HTR-8/SVneo (cell line): ENCODE measurements at places on chromosomes 12 and 14.
A peak's percentile ranks its signal among the peaks of the same experiment; 100 is the strongest.

DNA sequence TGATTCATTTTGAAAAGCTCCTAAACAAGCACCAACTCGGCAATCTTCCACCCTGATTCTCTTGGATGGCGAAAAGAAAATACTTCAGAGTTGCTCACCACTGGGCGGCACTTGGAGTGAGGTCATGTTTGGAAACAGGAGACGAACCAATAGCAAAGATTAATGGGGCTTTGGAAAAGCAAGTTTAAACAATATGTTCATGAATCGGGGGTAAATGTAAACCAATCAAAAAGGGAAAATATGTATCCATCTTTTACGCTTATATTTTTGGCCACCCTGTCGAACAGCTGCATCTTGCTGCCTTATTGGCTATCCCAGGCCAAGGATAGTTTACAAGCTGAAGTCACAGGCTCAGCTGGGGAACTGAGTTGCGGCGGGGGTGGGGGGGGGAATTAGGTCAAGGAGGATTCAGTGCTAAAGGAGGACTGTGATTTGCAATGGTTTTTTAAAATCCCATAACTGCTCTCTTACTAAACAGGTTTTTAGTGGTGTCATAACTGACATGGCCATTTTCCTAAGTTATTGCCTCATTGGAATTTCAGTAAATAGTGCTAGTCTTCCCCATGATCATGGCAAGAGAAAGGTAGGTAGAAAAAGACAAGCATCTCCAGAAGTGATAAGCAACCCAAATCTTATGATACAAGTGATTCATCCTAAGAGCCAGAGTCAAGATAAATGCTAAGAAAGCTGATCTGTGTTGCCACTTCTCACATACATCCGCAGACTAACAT, 210.6 kb downstream of the PHLDA1 start:
- DNase-seq: no peak

DNA sequence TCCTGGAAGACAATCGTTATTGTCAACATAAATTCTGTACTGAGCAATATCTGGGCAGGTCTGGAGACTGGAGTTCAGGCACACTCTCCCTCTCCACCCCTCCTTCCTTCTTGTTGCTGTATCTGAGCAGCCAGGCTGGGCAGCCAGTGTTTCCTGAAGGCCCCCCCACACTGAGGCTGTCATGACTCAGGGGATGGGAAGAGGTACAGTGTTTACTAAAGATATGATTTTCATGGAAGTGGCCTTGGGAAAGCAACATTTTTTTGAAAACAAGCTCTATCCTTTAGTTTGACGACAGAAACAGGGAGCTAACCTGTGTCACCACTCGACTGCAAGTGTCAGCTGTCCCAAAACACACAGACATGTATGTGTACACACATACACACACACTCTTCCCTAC, 1485.4 kb upstream of the TMEM132C start:
- no peak for DNase-seq

DNA sequence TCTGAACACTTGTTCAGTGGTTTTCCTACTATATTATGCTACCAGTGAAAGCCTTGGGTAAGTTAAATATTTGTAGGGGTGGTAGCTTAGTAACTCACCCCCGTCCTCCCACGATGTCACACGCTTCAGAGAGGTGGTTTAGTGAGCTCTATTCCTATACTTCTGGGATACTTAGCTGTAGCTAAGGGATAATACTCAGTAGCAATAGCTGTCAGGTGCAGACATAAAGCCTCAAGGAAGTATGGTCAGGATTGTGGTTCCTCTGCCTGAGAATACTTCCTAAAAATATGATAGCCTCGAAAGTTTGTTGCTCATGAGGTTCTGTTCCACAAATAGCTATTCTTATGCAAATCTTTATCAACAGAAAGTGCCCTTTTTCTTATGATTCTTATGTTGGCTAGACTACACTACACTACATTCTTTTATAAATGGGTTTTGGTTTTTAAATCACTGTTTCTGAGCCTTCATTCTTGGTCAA, 11.9 kb downstream of the DLST start:
- no peak for DNase-seq

DNA sequence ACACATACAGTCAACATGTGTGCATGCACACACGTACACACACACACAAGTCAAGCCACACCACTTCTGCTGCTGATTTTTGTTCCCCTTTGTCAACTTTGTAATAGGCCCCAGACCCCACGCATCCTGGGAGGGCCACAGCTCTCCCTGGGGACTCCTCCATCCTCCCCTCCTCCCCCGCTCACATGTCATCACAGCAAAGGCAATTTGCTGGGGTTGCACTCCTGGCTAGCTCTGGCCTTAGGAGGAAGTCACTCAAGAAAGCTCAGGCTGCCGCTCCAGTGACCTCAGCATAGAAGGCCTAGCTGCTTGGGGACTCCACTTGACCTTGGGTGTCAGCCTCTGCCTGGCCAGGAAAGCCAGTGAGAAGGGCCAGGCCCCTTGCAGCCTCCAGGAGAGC, 27.2 kb downstream of the NGB start:
- no peak for DNase-seq

DNA sequence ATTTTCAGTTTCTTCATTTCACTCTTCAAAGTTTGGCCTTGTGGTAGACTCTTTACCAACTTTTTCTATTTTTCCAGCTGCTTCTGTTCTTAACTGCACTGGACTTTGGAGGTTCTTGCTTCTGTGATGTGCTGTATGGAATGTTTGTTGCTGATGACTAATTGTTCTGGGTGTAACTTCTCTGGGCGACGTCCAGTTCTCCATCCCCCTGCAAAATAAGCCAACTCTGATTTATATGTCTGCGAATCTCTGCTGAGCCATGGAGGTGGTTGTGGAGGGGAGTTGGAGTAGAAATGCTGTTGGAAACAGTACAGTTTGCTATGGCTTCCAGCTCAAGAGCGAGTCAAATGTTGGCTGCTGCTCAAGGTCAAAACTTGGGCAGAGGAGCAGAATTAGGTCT, 113.9 kb upstream of the DYRK2 start:
- peak; percentile 11 for DNase-seq

- DNase-seq: no peak
Measured at GRCh38 chr12:18851271-18851670, 113.4 kb downstream of the CAPZA3 start.

- DNase-seq: no peak
Measured at GRCh38 chr14:71659159-71659558, 273.1 kb upstream of the RGS6 start.

GRCh38 chr14:27049701-27050100, 451.9 kb upstream of the NOVA1 start:
- no peak for DNase-seq

GRCh38 chr12:54475537-54475936, 2.1 kb upstream of the GTSF1 start:
- DNase-seq: no peak

DNA sequence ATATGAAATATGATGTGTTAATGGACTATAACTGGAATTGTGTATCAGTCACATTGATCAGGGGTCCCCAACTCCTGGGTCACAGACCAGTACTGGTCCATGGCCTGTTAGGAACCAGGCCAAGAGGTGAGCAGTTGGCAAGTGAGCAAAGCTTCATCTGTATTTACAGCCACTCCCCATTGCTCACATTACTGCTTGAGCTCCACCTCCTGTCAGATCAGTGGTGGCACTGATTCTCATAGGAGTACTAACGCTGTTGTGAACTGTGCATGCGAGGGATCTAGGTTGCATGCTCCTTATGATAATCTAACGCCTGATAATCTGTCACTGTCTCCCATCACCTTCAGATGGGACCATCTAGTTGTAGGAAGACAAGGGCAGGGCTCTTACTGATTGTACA, 72.3 kb downstream of the CDK17 start:
- no peak for DNase-seq

- no peak for DNase-seq
Measured at GRCh38 chr12:3728686-3729085, 24.2 kb downstream of the CRACR2A start.

GRCh38 chr14:105487986-105488777, 1.5 kb downstream of the CRIP1 start:
- DNase-seq: no peak

GRCh38 chr12:87096082-87096585, 839.9 kb upstream of the MGAT4C start:
- DNase-seq: no peak

DNA sequence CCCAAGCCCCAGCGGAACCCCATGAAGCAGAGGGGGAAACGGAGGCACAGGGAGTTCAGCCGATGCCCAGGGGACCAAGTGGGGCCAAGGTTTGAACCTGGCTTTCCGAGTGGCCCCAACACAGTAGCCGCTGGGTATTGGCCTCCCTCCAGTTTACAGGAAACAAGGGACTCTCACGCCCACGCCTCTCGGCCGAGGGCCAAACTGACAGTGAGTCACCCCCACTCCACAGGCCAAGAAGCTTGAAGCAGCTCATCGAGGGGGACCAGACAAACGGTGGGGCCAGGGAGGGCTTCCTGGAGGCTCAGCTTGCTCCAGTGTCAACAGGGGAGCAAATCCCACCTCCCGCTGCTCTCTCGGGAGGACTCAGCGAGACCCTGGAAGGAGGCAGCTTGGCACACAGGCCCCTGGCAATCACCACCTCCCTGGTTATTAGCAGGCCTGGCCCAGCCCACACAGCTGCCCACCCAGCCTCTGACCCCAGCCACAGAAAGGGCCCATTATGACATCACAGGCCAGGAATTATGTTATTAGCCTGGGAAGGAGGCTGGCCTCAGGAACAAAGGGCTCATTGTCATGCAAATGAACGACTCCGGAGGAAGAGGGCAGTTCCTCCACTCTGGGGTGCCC, 54.6 kb downstream of the NCOR2 start:
- peak; percentile 79 for DNase-seq

GRCh38 chr12:91722072-91722471, 423.6 kb downstream of the BTG1 start:
- DNase-seq: no peak

GRCh38 chr12:94602024-94602423, 48.3 kb downstream of the TMCC3 start:
- DNase-seq: no peak

DNA sequence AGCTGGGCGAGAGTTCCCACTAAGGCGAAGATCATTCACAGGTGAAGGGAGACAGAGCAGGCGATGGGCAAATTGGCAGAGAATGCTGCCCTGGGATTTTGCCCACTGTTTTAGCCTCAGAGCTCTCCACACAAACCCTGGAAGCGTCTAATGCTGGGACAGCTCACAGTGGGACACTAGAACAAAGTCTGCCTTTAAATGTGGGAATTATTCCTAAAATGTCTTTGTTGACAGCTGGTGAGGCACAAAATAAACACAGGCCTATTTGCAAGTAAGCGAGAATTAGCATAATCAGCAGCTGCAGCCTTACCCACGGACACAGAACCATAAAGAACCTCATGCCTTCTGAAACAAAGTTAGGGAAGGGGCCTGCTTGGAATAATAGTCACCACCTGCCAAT, 824.5 kb downstream of the AACS start:
- DNase-seq: no peak

DNA sequence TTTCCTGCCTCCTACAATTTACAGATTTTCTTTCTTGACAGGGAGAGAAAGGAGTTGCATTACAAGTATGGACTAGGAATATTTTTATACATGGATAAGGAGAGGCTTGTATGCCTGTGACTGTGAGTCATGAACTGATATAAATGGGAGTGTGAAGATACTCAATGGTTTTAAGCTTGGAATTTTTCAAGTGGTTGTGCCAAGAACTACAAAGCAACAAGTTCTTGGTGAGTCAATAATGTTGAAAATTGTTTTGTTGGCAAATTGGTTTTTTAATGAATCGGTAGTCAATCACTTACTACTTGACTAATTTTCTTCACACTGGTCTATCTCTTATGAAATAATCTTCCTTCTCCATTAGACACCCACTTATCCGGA, 58.9 kb upstream of the HMGA2 start:
- no peak for DNase-seq

DNA sequence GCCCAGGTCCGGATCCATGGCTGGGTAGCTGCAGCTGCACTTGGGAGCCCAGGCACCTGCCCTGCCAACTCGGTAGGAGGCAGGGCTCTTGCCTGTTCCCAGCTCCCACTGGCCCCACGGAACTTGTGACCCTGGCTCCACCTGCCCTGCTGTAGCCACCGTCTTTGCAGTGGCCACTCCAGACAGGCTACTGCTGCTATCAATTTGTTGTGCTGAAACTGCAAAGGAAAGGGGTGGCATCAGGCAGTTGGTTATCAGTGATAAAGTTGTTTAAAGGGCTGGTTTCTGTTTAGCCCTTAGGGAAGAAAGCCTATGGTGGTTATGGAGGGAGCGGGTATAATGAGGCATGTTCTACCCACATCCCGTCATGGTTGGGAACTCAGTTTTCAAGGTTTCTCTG, 32.1 kb upstream of the ARID2 start:
- DNase-seq: no peak

DNA sequence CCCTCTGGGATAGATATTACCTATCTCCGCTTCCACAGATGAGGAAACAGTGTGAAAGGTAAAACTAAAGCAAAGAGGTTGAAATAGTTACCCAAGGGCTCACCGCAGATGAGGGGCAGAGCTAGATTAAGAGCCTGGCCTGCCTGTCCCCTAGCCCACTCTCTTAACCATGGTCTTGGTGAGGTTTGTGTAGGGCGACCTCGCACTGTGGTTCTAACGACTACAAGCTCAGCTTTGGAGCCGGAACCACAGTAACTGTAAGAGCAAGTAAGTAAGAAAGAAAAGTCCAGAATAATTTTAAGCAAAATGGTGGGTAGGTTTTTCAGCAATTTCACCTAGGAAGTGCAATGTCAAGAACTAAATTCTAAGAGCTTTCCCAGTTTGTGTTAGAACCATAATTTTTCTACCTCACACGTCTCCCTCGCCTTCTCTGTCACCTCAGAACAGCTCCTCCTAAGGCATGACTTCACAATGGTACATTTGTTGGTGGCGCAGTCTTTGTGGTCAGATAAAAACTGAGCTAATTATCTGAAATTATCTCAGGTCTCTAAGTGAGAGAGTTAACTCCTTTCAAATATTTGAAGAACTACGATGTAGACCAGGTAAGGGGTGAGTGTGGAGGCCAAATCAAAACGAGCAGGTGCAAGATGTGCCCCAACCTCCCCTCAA, 64.8 kb downstream of the DAD1 start:
- DNase-seq: no peak

GRCh38 chr12:111650912-111651311, 34.8 kb downstream of the BRAP start:
- DNase-seq: no peak

DNA sequence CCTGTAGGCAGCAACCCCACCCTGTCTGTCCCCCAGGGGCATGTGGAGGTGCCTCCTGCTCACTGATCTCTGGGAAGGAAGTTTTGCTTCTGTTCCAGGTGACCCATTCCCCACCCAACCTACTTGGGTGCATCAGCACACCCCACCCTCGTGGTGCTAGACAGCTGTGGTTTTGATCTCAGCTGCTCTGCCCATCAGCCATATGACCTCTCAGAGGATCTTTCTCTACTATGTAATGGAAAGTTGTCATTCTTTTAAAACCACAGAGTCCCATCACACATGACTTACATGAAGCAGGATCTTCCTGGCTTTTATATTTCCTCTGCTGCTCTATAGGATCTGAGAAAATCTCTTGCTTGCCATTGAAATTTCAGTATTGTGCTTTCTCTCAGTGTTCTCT, 13.5 kb upstream of the KRT82 start:
- no peak for DNase-seq
